ENCODE measurements at places on chromosomes 12 and 14.

GRCh38 chr12:62732861-62733427 lies 202.0 kb downstream of the PPM1H start:
- no peak for DNase-seq

DNA sequence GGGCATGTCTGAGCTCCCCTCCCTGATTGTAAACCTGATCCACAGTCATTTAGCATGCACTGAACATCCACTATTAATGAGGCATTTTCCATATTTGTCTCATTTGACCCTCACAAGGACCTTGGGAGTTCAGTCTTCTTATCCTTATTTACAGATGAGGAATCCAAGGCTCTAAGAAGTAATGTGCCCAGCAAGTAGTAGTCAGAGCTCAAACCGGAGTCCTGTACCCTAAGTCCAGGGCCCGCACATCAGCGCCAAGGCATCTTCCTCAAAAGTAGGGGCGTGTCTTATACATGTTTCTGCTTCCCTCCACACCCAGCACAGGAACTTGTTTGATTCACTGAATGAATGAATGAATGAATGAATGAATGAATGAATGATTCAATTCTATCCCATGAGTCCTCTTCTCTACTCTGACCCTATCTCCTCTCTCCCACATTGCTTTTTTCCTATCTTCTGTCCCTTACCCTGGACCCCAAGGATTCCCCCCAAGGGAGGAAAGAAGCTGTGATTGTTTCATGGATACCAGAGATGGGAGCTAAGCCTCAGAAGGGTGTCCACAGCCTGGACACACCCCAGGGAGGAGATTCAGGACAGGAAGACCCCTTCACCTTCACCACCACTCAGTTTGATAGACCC lies 21.8 kb upstream of the KRT8 start:
- DNase-seq = no peak

GRCh38 chr14:105941226-105942166 lies 415.1 kb downstream of the TMEM121 start:
- no peak for DNase-seq

DNA sequence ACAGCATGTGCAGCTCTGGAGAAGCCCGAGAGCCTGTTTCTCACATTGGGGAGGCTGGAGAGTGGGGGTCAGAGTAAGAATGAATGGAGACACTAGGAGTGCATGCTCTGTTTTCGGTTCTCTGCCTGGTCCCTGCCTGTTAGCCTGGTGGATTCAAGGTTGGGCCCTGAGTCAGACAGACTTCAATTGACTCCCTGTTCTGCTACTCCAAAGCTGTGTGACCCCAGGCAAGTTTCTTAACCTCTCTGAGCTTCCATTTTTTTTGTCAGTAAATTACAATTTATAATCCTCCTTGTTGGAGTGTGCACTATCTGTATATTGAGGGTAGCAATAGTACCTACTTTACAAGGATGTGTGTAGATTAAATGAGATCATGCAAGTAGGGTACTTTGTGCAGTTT lies 102.6 kb upstream of the ESRRB start:
- DNase-seq = no peak

DNA sequence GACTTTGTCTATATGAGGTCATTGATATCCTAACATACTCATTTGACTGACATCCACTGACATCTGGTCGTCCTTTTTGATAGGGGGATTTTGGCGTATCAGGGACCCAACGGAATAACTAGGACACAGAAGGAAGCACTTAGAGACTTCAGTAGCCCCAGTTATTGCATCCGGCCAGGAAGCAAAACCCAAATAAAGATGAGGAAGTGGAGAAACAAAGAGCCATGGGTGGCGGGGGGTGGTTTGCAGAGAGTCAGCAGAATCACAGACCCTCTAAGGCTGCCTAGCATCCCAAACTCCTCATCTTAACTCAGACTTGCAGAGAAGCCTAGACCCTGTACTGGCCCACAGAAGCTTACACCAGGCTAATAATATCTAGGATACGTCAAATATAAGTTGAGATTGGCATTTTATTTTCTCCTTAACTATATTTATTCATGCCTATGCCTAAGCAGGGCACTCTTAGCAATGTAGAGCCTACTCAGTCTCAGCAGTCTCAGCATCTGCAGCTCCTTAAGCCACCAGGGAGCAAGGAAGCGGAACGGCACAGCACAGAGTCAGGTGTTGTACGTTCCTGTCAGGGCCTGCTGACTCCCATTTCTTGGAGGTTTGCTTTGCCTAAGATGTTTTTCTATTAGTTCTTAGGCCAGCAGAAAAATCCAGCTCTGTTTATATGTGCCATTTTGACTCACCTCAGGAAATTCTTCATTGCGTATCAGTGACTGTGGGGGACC lies 45.1 kb downstream of the KCNA1 start:
- DNase-seq = no peak

DNA sequence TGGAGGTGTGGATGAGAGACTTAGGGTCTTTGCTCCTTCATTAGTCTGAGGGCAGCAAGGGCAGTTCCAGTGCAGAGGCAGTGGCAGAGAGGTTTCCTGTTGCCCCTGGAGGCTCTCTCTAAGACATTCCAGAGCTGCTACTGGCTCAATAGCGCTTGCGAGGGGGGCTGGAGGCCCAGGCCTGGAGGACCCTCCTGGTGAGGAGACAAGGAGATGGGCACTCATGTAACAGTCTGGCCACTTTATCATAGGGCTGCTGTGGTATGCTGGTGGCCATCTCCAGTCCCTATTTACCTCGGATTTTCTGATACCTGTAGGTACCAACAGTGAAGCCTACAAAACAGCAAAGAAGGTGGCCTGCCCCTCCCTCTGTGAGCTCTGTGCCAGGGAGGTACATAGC lies 12.7 kb downstream of the CLEC2A start:
- no peak for DNase-seq

DNA sequence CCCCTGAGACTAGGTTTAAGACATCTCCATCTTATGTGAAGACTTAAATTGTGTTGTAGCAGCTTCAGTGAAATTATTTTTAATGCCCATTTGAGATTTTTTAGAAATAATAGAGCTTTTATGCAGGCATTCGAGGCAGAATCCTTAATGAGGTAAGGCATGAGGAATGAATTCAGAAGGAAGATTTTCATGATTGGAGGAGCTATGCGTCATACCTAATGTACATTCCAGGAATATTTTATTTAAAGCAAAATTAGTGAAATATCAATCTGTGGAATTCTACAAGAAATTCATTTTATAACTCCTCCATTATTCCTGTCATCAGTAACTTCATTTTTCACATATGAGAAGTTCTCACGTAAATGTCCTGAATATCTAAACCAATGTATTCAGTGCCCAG lies 36.0 kb upstream of the GARIN6 start:
- DNase-seq = no peak

All from GM12892 (cell line).